ENCODE measurements at places on chromosomes 12 and 14. TPM values are rescaled to one million over a fixed set of nuclear protein-coding genes. Genes with fewer than 3 reads are reported as not detected.

Gene GPR84
- total RNA-seq = not detected

Gene MUCL1
- total RNA-seq = not detected

Gene GPRC5D
- not detected for total RNA-seq

Gene CCDC88C
- total RNA-seq = 28.6 TPM

Gene CCDC175
- total RNA-seq = not detected

Gene HPD
- not detected for total RNA-seq

Gene GUCY2C
- total RNA-seq = not detected

Gene TAS2R14
- 0.80 TPM for total RNA-seq

Gene SAMD15
- total RNA-seq = 0.48 TPM

Gene FAM90A1
- total RNA-seq = 0.64 TPM

Gene SALL2
- 1.5 TPM for total RNA-seq

Gene ADSS1
- total RNA-seq = 5.9 TPM

Gene OTUB2
- 10.3 TPM for total RNA-seq

Measured in esophagus squamous epithelium (tissue), 5 donors.